ENCODE measurements at places on chromosomes 2 and 18.
A peak's percentile ranks its signal among the peaks of the same experiment; 100 is the strongest.

DNA sequence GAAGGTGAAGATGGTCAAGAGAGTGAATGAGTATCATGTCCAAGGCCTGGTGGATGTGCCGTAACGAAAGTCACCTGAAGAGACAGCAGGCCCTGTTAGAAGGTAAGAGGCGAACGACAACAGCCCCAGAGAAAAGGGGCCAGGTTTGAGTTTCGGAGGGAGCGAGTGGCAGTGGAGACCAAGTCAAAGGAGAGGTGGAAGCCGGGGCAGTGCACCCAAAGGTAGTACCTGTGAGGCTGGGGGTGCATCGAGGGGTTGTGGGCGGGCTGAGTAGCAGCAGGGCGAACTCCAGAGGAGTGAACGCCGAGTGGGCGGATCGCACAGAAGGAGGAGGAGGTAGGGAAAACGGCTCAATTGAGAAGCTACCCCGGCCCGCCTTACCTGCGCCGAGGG lies 358 bp downstream of the USP37 start:
- DNase-seq, result no peak

GRCh38 chr2:95048825-95049682 lies 23.5 kb downstream of the MAL start:
- no peak for DNase-seq

GRCh38 chr2:9753665-9754531 lies 89.4 kb upstream of the TAF1B start:
- DNase-seq, result no peak

GRCh38 chr2:217283460-217283859 lies 423.6 kb upstream of the TNP1 start:
- DNase-seq, result no peak

DNA sequence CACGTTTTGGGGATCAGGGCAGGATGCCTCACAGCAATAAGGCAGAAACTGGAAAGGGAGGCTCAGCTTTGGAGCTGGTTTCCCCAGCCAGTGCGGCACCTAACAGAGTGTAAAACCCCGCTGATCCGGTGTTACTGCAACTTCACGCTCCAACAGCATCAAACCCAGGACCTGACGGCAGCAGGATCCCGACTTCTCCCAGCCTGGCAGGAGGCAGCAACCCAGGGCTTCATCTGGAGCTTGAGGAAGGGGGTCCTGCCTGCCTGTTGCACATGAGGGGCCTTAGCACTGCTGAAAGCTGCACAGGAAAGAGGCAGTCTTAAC lies 209.8 kb downstream of the MGAT5 start:
- no peak for DNase-seq

DNA sequence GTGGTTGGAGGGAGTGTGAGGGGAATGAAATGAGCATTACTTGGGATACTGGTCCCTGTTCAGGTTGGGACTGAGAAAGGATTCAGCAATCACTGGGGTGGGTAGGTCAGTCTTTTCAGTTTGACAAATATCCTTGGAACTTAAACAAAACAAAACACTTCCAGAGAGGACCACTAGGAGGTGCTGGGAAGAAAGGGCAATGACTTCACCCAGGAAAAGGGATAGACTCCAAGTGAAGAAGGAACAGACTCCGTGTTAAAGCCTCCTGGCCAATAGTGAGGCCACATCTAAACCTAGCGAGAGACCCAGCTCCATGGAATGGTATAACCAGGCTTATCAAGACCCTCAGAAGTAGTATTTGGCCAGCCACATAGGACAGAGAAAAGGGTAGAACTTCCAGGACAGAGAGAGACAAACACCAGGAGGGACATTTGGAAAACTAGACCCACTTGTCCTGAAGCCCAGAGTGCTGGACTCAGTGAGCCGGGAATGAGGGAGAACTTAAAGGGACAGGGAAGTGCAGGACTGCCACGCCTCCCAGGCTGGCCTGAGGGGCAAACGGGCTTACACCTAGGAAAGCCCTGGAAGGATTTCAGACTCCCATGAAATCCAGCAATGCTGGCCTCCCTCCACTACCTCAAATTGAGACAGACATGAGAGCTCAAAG lies 19.6 kb upstream of the KCNG3 start:
- no peak for DNase-seq

- no peak for DNase-seq
Measured at GRCh38 chr2:119160361-119160990, 1.9 kb upstream of the C1QL2 start.

GRCh38 chr18:56421647-56422046 lies 216.7 kb downstream of the TXNL1 start:
- DNase-seq, result no peak

GRCh38 chr18:3079653-3080052 lies 66.7 kb upstream of the LPIN2 start:
- no peak for DNase-seq

DNA sequence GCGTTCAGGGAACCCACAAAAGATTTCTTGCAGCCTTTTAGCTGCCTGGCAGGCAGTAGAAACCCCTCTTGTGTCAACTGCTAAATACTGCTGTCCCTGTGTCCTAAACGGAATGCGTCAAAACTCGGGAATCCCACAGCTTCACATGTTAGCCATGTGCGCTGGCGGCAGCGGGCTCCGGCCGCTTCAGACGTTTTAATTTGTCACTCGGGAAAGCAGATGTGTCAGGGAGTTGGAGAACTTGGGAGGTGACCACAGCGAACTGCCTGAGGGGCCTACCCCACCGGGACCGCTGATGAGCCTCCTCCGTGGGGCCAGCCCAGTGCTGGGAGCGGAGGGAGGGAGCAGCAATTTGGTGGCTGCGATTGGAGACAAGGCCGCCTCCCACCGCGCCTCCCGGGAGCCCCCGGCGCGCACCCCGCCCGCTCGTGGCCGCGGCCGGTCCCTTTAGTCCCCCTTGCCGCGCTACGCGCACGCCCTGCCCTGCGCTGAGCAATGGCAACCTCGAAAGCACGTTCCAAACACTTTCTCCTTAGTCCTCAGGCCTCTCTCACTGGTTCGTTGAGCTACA lies 146.1 kb upstream of the SATB2 start:
- DNase-seq, result no peak

DNA sequence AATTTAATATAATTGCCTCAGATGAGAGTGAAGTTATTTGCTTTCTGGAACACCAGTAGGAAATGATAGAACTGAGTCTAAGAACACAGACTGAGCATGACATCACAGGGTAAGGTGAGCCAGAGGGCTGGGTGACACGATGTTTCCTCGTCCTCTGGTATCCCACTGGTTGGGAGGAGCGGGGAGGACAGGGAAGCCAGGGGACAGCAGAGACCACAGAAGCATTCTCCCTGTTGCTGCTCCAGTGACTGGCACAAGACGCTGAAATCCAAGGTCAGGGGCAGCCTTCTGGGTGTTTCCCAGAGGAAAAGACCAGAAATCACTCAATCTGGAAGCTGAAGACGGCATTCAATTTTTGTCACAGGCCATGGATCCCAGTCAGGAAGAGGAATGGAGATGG lies 363.4 kb upstream of the SOX11 start:
- no peak for DNase-seq

GRCh38 chr2:53970724-53971602 lies at the start of gene PSME4:
Gene PSME4, minus strand, starts transcription at chr2:53970993. Its CDS starts 209 bp downstream, at chr2:53970784.
- peak; percentile 60 for DNase-seq

DNA sequence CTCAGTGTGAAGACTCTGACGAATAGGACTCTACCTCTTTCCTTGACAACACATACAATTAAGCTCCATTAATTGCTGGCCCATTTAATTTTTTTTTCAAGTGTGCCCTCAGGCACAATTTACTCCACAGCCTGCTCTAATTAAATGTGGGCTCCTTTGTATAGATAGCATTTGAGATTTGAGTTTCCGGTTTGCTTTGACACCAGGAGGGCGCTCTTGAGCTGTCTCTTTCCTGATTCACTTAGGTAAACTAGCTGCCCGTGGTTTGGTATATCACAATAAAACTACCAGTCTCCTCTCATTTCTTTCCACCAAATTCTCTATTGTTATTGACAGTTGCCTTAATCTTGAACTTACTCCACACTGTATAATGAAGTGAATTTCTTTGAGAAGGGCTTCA lies 666.0 kb downstream of the DSC3 start:
- no peak for DNase-seq

DNA sequence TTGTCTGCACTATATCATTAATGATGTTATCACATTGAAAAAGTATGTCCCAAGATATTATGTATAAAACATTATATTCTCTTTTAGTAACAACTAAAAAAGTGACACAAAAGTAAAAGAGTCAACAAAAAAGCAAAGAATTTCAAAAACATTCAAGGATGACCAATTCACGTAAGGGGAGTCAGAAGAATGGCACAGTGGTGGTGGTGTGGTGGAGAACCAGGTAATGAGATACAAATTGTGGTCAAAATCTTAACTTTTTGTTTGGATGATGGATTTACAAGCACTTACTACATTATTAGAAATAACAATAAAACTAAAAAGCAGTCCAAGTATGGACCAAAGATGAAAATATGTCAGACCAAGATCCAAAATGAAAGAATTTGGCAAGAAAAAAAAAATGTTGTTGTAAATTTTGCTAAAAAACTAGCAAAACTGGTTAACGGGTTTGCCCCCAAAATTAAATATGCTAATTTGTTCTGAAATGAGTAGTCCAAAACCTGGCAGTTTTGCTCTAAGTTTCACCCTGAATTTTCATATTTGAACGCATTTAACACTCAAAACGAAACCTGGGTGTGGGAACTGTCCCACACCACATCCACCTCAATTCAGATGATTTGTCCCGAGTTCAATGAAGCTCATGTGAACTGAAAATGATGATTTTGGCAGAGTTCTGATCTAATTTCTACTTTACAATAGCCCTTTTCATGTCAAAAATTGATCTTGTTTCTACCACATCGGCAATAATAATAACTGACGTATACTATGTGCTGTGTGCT lies 135.8 kb downstream of the IKZF2 start:
- DNase-seq, result no peak

DNA sequence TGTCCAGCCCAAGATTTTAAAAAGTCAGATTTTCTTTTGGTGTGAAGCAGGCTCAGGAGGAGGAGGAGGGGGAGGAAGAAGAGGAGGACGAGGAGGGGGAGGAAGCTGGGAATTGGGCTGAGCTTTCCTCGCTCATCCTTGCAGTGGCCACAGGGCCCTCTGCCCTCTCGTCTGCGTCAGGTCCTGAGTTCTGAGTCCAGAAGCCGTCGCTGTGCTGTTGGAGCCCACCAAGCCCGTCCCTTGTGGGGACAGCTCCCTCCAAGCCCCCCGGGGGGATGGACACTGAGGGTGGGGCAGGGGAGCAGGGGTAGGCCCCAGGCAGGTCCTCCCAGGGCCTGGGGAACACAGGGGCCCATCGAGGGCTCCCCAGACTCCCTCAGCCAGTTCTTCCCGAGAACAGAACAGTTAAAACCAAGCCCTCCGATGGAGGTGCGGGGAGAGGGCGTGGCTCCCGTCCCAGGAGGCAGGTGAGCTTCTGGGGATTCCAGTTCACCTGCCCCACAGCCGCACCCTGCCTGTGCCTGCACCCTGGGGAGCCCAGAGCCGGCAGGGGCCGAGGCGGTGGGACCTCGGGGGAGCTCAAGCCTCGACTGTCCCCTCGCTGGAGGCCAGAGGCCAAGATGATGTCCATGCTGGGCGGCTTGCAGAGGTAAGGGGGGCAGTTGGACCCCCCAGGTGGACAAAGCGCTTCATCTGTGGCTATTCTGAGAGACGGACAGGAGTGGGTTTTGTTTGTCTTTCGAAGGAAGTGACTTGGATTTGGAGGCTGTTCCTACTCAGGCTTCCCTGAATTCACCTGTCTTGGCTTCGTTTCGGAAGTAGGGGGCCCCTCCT lies at the start of gene GAL3ST2:
Gene GAL3ST2, plus strand, starts transcription at position 487 of the 834 bp plus-strand sequence. Its CDS starts 134 bp downstream, at position 621.
- DNase-seq, result no peak

GRCh38 chr2:54673501-54673998 lies 49.9 kb upstream of the EML6 start:
- no peak for DNase-seq

DNA sequence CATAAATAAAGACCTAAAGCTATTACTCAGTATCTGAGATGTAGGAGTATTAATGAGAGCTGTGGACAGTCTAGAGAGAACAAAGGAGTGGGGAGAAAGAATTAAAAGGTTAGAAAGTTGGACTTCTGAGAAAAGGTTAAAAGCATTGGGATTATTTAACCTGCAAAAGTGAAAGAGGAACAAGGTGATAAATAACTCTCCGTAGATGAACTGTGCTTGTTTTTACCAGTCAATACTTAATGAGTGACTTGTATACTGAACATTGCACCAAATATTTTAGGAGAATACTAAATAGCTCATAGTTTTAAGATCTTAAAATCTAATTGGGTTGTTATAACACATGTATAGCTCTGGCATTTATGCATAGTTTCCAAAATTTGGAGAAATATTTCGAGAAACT lies 137.5 kb downstream of the GPD2 start:
- DNase-seq, result no peak

DNA sequence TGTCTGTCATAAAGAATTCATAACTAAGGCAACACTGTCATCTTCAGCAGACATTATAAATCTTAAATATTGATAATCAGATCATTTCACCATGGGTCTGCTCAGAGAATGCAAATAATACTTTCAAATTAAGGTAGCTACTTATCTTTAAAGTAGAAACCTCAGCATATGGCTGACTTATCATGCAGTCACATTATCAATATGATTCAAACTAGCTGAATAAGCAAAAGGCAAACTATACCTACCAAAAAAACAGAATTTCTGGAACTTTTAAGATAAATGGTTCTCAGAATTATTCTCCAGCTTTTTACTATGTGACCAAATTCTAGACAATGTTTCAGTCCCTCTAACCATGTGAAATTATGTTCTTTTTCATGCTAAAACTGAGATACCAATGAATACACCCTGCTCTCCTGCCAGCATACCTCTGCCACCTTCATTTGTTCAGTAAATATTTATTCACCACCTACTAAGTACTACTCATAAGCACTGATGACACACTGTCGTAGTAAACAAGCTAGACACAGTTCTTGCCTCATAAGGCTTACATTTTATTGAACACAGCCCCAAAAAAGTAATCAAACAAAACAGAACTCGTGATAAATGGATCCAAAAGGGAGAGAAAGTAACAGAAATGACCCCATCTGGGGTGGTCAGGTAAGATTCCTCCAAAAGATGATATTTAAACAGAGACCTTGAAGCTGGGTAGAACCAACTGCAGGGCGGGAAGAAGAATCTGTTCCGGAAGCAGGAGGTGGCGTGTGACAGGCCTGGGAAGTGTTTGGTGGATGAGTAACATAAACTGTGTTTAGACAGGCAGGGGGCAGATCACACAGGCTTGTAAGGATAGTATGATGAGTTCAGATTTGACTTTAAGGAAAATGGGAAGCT lies 17.7 kb downstream of the SPIRE1 start:
- no peak for DNase-seq

- peak; percentile 64 for DNase-seq
Measured at GRCh38 chr2:54422072-54422581, 34.0 kb upstream of the SPTBN1 start.

- no peak for DNase-seq
Measured at GRCh38 chr2:37637190-37637860, 34.1 kb downstream of the CDC42EP3 start.

- no peak for DNase-seq
Measured at GRCh38 chr2:148531669-148532428, 112.7 kb upstream of the EPC2 start.

GRCh38 chr2:227031379-227031778 lies 132.6 kb downstream of the COL4A4 start:
- DNase-seq, result no peak

DNA sequence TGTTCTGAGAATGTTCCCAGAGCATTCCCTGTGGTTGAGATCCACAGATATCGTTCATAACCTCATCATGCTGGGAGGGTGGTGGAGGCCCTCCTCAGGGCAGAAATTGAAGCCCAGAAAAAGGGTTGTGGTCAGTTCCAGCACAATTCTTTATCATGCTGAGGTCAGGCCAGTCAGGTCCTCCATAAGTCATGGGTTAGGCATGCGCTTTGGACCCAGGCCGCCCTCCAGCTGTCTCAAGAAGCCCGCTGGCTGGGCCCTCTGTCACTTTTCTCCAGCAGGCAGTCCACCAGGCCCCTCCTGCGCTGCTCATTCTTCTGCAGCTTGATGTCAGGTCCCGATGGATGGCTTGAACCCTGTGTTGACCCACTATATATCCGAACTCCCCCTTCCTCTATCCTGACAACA lies 151.1 kb upstream of the NT5C1B start:
- no peak for DNase-seq

Data from KG1 (cell line).